ENCODE measurements at places on chromosomes 13 and 19.

DNA sequence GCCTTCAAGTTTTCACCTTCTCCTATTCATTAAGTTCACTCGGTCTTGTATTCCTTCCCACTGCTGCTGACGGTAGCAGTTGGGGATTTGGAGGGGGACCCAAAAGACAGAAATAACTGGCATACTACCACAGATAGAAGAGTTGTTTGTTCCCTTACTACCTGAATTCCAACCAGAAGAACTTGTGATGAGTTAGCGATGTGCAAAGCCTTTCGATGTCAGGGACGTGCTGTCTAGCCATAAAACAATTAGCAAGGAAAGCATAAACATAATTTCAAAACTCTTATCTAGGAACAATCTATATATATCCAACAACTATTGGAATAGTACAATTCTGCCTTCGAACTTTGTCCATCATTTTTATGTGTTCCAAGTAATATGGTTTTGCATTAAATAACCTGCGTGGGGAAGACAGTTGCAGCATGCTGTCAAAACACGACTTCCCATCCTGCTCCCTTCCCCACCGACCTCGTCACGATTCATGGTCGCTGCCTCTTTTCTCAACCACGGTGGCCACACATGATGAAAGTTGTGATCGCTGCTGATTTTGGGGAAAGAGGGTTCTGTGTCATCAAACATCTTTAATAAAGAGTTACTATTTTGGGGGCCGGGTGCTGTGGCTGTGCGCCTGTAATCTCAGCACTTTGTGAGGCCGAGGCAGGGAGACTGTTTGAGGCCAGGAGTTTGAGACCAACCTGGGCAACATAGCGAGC is 3.8 kb upstream of the SLC7A9 start:
- no peak for DNase-seq

GRCh38 chr13:80931766-80932165 is 590.8 kb upstream of the SPRY2 start:
- DNase-seq: no peak

GRCh38 chr19:46043519-46043918 is 2.7 kb upstream of the IGFL4 start:
- no peak for DNase-seq

DNA sequence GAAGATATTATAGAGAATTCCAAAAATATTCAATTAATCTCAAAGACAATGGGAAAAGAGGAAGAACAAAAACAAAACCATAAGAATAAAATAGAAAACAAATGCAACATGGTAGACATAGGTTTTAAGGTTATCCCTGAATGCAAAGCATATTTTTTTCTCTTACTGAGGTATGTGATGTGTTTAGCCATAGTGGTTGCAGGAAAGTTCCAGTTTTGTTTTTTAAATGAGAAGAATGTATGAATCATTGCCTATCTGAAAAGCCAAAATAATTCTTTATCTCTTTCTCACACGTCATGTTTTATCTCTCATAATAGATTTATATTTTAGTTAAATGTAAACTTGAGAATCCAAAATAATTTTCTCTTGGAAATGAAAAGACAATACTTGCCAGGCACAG is 2591.7 kb upstream of the PCDH20 start:
- DNase-seq: no peak

GRCh38 chr13:44396701-44397580 is 23.3 kb downstream of the SERP2 start:
- no peak for DNase-seq

DNA sequence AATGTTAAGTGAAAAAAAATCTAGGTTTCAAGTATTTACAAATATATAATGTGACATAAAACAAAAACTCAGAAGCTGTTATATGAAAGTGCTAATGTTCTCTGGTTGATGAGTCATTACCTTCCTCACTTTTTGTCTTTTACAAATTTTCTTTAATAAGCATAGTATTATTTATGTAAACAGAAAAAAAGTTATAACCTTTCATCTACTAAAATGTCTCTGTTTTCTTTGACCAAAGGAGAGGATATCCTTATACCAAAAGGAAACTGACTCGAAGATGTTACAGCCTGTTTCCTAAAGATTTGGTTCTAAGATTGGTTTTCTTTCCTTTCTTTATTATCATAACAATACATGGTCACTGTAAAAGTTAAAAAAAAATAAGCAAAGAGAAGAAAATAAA is 38.0 kb downstream of the RCBTB2 start:
- no peak for DNase-seq

GRCh38 chr13:93522501-93522900 is 295.9 kb downstream of the GPC6 start:
- DNase-seq: no peak

DNA sequence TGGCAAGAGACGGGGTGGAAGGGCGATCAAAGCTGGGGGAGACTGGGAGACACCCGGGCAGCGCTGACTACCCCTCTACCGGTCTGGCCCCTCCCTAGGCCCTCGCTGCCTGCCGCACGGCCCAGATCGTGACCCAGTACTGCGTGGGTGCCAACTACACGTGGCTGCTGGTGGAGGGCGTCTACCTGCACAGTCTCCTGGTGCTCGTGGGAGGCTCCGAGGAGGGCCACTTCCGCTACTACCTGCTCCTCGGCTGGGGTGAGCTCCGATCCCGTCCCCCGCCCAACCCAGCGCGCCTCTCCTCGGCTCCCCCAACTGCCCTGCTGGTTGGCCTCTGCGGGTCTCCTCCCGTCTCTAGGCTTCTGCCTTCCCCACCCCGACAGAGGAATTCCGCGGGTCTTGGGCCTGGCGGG is 8.8 kb downstream of the GIPR start:
- peak; percentile 39 for DNase-seq

GRCh38 chr19:54448040-54448773 is 792 bp upstream of the LENG8 start:
- no peak for DNase-seq

DNA sequence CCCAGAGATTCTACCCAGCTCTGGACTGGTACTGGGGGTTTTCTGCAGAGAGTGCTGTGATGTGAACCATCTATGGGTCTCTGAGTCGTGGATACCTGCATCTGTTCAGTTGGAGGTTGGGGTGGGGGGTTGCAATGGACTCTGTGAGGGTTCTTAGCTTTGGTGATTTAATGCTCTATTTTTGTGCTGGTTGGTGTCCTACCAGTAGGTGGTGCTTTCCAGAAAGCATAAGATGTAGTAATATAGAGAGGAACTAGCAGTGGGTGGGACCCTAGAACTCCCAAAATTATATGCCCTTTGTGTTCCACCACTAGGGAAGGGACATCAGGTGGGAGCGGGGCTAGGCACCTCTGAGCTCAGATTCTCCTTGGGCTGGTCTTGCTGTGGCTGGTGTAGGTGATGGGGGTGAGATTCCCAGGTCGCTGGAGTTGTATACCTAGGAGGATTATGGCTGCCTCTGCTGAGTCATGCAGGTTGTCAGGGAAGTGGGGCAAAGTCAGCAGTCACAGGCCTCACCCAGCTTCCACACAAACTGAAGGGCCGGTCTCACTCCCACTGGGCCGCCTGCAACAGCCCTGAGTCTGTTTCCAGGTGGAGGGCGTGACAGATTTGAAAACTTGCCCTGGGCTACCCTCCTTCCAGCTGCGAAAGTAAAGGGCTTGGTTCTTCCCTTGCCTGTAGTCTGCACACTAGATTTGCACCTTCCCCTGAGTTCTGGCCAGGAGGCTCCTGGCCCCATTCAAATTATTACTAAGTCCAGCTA is 573.0 kb upstream of the SLITRK1 start:
- DNase-seq: no peak

DNA sequence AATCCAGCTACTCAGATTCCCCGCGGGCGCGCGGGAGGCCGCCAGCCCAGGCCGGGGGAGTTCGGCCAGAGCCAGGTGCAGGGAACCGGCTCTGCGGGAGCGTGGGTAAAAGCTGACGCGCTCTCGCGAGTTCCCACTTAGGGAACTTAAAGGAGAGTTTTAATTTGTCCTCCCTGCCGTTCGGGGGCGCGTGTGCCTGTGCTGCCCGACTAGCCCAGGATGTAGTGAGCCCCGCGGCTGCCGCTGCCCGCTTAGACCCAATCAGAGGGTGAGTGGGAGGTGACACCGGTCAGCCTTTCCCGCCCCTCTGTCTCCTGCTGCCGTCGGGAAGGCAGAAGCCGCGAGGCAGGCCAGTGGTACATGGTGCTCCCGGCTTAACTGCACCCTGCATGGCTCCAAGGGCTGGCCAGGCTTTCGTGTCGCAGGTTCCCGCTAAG is 36.0 kb upstream of the NEK3 start:
- DNase-seq: peak; percentile 45

DNA sequence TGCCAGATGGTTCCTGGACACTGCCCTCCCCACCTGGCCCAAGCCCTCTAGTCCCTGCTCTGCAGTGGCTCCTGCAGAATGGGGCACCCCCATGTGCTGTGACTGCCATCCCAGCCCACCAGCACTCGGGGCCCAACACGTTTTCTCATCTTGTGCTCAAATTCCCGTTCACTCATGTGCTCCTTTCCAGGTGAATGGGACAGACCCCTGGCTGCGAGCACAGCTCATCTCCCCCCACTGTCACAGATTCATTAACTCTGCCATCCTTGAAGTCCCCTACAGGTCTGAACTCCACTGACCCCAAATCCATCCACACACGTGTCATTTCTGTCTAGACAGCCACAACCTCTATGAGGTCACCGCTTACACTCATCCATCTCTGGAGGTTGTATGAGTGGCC is 23.6 kb downstream of the TUBA3C start:
- DNase-seq: no peak

DNA sequence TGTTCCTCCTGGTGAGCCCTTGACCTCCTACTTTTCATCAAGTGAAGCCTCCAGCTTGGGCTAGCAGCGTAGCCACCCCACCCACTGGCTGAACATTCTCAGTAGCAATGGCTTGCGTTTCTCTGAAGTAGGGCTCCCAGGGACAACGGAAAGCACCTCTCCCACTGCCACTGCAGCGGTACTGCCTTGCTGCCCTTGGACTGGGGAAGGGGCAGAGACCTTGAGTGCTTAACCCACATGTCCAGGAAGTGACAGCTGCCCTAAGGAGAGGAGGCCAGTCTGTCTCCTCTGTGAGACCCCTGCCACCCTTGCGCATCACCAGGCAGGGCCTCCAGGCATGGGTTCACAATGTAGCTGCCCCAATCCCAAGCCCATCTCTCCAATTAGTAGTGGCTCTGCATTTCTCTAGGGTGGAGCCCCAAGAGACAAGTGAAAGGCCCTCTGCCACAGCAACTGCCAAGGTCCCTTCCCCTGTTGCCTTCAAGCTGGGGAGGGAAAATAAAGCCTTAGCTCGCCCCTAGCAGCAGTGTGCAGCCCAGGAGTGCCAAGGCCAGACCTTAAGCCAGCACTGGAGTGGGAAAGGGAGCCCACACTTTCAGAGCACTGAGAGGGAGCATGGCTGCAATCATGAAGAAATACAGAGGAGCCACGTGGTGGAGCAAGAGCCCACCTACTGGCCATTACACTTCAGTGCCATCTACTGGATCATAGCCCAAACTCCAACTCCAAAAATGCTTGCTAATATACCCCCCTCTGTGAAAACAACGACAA is 175.9 kb upstream of the TRPC4 start:
- no peak for DNase-seq

- no peak for DNase-seq
Observed at GRCh38 chr13:77298426-77298825, 28.5 kb downstream of the MYCBP2 start.

DNA sequence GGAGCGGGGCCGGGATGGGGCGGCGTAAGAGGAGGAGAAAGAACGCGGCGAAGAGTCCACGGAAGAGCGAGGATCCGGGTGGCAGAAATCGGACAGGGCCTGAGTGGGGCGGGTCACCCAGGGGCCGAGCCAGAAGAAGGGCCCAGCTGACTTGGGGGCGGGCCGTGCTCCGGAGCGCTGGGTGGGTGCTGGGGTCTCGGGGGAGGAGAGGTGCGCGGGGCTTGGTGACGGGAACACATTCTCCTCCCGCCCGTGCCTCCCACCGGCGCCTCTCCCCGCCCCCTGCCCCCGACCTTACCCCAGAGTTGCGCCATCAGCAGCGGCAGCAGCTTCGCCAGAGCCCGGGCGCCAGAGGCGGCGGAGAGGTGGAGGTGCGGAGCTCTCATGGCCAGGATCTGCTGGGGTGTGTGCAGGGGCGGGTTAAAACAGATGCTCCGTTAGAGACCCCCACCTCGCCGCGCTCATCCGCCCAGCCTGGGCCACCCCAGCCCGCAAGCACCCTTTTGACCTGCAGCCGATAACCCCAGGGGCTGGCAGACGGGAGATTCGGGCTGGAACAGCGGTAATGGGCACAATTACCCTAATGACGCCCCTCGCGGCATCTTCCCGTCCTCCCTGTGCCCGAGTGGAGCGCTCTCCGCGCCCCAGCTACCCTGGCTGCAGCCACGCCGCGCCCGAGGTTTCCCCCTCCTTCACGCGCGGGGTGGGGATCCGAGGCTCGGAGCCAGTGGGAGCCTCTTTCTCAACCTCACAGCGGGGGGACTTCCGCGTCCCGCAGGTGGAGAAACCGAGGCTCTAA is 565 bp downstream of the KLK10 start:
- no peak for DNase-seq

Measured in activated T-helper 9 cell treated with anti-CD3 and anti-CD28 coated beads, Interleukin-2, amount 50 U/mL, for 16 hours (primary cell).